ENCODE measurements at places on chromosomes 3 and 15.

GRCh38 chr15:93091465-93091864 is 2.5 kb upstream of the RGMA start:
- no peak for DNase-seq

- no peak for DNase-seq
Measured at GRCh38 chr3:185784317-185784716, 40.5 kb downstream of the IGF2BP2 start.

DNA sequence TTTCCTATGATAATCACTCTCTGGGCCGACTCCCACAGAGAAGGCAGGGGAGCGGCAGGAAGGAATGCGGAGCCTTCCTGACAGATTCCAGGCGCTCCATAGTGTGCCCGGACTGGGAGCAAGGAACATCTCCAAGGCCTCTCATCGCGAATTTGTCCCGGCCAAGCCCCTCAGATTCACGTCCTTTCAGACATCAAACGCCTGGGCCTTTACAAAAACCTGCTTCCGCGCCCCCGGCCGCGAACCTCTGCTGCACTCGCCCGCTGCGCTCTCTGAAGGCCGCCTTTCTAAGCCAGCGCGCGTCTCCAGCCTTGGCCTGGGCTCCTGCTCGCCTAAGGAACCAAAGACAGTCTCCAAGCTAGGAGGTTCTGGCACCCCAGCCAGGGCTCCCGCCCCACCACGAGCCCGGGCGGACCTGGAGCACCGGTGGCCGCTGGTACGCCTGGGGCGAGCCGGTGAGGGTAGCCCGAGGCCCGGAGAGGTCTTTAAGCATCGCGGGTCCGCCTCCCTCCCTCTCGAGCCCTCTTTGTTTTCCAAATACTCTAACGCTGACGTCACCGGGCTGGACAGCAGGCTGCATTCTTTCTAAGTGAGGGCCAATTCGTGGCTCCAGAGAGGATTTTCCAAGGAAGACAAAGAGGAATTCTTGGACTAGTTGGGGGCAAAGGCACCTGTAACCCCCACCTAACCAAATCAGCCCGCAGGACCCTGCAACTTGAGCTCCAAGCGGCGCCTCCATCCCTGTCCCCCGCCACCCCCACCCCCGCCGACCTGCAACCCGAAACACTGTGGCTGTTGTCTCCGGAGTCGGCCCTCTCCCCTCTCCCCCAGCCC is 759 bp downstream of the AMOTL2 start:
- no peak for DNase-seq

DNA sequence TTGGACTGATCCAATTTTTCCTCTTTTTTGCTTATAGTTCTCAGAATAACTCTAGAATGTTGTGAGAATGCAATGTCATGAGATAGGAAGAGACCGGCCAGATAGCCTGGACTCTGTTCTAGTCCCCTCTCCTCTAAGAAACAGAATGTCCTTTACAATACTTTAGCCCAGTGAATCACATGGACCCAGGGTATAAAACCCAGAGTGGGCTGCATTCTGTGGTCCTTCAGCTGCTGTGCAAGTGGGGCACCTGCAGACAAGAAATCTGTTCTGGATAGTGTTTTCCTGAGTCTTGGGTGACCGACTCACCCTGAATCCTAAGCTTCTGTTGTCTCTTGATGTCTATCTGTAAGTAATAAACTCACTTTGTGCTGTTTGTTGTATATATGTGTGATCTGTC is 368.6 kb upstream of the DPH6 start:
- DNase-seq = no peak

- DNase-seq = no peak
Measured at GRCh38 chr3:193743702-193744047, 150.7 kb downstream of the OPA1 start.

- DNase-seq = no peak
Measured at GRCh38 chr15:42508263-42508690, 12.8 kb downstream of the SNAP23 start.

DNA sequence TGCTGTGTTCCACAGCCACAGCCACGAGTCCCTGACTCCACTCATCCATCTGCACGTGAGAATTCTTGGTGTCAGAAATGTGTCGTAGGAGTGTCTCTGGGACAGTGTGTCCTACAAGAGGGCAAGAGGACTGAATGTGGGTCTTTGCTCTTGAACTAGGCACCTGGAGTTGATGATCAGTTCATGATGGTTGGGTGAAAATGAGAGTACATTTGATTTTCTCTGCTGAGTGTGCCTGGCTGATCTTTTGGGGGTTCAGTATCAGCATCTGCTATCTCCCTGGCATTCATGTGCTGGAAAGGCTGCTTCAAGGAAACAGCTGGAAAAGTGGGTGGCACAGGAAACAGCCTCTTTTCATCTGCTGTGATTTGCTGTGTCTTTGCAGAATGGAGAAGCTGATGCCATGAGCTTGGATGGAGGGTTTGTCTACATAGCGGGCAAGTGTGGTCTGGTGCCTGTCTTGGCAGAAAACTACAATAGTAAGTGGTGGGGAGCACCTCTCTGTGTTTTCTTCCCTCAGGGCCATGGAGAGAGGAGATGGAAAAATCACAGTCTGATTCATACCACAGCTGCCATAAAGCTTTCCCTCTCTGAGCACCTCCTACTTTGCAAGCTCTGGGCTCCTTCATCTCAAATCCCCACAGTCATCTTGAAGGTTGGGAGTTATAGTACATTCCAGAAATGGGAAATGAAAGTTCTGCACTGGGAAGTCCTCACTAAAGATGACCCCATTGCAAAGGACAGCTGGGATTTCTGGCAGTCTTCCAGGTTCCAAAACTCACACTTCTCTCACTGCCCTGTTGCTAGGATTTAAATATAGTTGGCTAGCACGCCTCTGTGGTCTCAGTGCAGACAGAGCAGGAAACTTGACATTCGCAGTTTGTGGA is 17.8 kb downstream of the TF start:
- no peak for DNase-seq

GRCh38 chr3:65739901-65740541 is 298.7 kb downstream of the MAGI1 start:
- no peak for DNase-seq

DNA sequence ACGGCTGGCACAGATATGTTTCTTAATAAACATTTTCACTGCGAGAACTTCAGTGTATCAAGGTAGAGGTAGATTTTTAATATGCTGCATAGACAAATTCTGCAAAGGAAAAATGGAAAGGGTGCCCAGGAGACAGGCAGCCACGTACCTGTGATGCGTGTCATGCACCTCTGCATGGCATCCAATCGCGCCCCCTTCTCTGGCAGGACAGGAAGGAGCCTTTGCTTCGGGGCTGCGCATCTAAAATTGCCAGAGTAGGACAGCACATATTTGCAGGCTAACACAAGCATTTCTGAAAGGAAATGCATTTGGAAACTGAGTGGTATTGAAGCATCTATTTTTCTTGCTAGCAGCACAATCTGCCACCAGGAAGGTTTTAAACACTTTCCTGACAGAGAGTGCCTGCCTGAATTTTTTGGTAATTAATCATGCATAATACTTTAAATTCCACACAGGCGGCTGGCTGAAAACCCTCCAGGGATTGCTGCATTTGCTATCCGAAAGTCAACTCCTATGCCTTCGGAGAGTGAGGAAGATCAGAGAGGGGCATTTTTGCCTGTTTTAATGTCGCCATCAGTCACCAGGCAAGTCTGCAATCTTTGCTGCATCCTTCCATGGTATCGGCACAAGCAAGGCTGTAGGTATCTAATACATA is 165.1 kb upstream of the ATP10A start:
- DNase-seq = no peak

GRCh38 chr3:50246517-50246954 is 10.5 kb downstream of the GNAI2 start:
- DNase-seq = peak; percentile 68

DNA sequence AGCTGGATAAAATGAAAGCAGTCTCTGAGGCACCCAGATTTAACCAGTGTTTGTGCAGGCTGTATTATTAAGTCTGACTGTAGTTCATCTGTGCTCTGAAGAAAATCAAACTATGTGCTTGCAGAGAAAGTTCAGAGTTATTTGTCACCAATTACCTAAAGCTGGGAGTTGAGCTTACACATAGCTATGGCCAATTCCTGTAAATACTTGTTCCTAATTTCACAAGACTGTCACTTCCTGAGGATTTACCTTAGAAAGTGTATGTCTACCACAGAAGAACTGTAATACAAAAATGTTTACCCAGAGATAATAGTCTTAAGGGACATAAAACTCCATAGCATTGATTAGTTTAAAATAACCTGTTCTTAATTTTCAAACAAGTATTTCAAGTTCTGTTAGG is 628.4 kb upstream of the TGFBR2 start:
- DNase-seq = no peak

DNA sequence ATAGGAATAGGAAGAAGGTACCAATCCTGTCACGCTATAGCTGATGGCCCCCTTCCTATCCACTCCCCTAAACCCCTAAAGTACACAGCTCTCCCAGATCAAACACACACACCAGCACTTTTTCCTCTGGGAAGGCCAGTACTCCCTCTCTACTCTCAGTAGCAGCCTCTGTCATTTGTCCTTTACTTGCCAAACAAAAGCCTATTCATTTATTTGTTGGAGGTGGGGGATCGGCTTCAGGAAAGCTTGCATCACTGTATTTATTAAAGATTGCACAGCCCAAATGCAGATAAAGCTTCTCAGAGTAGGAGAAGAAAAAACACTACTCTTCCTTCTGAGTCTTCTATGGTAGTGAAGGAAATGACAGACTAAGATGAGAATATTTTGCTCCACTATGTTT is 429.7 kb upstream of the RASGRP1 start:
- DNase-seq = no peak

GRCh38 chr15:39752246-39752645 is 30.4 kb downstream of the FSIP1 start:
- DNase-seq = no peak

GRCh38 chr3:45785605-45786150 is 10.7 kb downstream of the SLC6A20 start:
- DNase-seq = no peak

GRCh38 chr15:24858737-24859601 is 95.8 kb upstream of the SNRPN start:
- DNase-seq = no peak

DNA sequence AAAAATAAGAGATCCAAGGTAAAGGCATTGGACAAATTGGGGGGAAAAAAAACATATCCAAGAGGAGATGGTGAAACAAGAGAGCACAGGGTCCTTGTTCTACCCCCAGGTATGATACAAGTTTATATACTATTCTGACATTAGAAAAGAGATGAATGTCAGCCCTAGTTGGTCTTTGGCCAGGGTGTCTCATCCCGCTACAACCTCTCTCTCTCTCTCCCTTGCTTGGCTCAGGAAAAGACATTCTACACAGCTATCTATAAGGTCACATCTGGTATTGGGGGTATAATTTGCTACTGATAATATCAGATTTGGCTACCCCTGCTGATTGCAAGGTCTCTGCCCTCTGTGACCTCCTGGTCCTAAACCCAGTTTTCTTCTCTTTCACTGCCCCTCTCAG is 117.2 kb downstream of the GOLIM4 start:
- DNase-seq = no peak

GRCh38 chr15:50452927-50453326 is 28.7 kb downstream of the USP8 start:
- DNase-seq = no peak

DNA sequence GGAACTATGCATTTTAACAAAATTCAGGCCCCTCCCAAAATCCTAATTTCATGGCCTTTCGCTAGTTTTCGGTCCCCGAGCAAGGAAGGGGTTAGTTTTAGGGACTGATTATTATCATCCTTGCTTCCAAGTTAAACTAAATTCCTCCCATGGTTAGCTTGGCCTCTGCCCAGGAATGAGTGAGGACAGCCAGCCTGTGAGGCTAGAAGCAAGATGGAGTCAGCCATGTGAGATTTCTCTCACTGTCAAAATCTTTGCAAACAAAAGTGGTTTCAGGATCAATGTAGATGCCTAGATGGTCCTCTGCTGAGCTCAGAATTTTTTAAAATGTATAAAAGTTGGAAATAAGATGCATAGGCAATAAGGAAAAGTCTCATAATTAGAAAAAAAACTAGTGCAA is 208.9 kb downstream of the RSL24D1 start:
- DNase-seq = no peak

DNA sequence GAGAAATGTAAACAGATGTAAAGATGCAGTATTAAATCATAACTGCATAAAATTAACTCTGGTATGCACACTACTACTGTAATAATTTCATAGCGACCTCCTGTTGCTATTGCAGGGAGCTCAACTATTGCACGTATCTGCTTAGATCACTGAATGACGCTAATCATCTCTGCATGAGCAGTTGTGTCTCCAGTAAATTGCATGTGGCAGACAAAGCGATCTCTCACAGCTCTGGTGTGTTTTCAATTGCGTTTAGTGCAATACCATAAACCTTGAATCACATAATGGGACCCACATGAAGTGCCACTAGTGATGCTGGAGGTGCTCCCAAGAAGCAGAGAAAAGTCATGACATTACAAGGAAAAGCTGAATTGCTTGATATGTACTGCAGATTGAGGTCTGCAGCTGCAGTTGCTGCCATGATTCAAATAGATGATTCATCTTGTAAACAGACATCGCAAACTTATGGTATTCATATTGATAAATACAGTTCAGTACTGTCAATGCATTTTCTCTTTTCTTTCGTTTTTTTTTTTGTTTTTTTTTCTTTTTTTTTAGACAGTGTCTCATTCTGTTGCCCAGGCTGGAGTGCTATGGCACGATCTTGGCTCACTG is 30.2 kb upstream of the LCTL start:
- DNase-seq = no peak

GRCh38 chr3:73536952-73537351 is 87.8 kb downstream of the PDZRN3 start:
- DNase-seq = no peak

DNA sequence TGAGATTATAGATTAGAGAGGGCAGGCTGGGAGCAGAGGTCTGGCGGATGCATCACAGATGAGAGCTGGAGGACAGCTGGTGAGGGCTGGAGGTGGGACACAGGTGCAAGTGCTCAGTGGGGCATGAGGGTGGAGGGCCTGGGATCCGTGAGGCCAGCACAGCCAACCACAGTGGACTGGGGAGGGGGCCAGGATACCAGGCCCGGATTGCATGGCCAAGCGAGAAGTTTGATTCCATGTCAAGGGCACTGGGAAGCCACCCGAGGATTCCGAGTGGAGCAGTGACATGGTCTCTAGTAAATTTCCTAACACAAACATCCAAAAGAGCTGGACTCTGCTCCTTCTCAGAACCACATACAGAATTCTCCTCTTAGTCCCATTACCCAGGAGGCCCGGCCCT is 44.0 kb upstream of the SLC41A3 start:
- DNase-seq = no peak

DNA sequence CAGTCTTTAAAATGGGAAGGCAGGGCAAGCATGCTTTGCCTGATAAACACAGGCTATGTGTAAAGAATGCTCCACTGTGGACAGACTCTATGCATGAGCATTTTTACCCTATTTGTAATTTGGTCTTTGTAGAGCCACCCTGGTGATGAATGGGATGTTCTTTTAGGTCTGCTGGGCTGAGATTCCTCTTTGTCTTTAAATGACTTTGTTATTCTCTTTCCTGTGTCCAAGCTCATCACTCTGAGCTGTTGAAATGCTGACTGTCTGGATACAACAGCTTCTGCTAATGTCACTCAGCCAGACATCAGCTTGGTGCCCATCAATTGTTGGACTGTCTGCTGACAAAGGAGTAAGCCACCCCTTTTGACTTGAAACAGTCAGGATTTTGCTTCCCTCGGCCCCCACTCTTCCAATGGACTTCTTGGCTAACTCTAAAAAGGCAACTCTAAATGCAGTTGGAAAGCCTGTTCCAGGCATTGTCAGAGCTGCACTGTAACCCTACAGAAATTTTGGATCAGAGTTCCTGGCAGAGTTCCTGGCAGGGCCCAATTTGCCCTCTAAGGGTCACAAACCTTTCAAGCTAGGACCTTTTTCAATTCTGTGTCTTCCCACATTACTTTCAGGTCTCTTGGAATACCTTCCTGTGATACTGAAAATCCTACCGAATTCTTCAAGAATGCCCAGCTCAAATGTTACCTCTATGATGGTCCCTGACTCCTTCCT is 40.5 kb upstream of the EIF1B start:
- no peak for DNase-seq
